Lower leg skin (tissue), 4 donors: ENCODE measurements at places on chromosomes 2 and 18. TPM values are rescaled to one million over a fixed set of nuclear protein-coding genes. Genes with fewer than 3 reads are reported as not detected.

GRCh38 chr2:211468877-211469663, 912.7 kb downstream of the CPS1 start:
- no peak for DNase-seq

DNA sequence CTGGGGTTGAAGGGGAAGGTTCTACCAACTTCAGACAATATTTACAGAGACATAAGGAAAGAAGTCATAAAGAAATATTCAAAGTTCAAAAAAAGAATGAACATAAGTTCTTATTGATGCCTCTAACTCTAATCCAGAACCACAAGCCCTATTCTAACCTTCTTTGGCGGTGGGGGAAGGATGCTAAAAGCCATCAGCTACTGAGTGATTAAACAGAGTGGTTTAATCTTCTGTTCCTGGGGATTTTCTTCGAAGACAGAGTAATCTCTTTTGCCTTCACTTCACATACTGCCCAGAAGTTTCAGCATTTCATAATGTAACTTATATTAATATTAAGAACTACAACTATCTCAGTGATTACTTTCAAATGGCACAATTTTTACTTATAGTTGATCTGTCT, 51.2 kb upstream of the TXNDC2 start:
- no peak for DNase-seq

The TLX2 gene
- total RNA-seq = not detected

The IKZF2 gene
- total RNA-seq = 42.6 TPM

The ALPP gene
- total RNA-seq = not detected

The ITPRIPL1 gene
- 2.9 TPM for total RNA-seq
